NCI-H1105 (cell line): ENCODE measurements at places on chromosomes 3 and 15.

DNA sequence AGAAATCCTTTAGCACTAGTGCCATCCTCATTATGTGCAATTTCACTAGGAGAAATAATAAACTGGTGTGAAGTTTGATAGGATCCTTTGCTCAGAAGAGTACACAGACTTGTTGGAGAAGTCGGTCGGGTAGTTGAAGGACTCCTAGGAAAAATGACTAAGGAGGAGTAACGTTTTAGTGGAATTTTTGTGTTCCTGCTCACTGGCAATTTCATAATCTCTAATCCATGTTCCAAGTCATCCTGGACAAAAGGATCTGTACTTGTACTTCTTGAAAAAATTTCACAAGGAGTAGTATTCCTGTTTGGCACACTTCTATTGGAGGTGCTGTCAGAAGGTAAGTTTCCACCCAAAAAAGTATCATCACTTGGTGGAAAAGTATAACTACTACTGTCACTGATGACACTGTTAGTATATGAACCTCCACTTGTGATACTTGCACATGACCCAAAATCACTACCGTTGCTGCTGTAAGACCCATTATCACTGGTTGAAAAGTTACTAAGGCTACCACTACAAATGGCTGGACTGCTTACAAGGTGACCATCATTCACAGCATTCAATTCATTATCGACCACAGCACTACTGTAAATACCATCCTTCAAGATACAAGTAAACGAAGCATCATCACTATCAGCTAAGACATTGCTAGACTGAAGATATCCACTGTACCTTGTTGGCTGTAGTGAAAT lies 77.4 kb downstream of the NEDD4 start:
- no peak for DNase-seq

GRCh38 chr15:39543651-39544050 lies 37.2 kb upstream of the THBS1 start:
- DNase-seq: no peak

DNA sequence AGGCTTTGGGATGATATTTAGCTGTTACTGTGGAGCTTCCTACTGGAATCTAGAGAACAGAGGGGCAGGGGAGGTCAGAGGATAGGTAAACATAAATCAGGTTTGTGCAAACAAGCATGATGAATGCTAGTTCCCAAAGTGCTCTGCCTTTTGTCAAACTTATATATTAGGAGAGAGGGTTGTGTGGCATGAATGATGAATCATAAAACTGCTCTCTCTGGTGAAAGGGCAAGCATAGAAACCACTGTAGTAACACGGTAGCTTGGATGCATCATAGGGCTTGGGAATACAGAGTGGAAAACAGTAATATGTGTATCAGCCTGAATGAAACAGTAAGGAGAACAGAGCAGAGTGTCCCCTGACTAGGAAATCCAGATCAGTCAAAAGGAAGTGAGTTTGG lies 486.7 kb downstream of the IL5RA start:
- no peak for DNase-seq

DNA sequence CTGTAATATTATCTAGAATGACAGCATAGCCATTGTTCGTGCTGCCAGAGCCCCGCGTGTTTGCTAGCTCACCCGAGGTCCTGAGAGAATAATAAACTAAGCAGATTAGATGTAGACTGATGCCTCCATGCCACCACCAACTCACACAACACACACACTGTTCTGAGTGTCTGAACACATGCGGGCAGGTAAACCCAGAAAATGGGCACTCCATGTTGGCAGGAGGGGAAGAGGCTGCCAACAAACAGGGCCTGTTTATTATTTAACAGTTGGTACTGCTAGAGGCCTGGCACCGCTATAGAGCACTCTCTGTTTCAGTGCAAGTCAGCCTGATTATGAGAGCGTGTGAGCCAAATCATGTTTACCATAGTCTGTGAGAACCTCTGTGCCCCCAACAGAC lies 299.0 kb downstream of the ZBTB20 start:
- DNase-seq: no peak

- DNase-seq: no peak
Observed at GRCh38 chr3:155891321-155891720, 20.9 kb downstream of the GMPS start.

DNA sequence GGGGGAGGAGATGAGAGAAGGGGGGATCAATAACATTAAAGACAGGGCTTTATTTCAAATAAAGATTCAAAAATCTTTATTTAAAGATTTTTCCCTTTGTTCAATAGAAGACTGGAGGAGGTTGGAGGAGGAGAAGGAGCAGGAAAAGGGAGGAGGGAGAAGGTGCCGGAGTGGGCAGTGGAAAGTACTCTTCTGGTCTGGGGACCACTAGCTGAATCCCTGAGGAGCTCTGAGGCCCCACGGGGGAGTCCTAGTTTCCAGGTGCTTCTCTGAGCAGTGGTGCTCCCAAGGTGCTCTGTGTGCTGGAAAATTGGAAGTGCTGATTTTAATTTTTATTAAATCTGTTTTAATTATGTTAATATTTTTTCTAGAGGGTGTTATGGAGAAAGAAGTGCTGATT lies 19.4 kb upstream of the SEMA4B start:
- DNase-seq: no peak
